Adrenal gland (tissue), 19 donors: ENCODE measurements at places on chromosomes 5 and 9.

- DNase-seq, result no peak
Observed at GRCh38 chr9:104260004-104260403, 165.9 kb downstream of the SMC2 start.

GRCh38 chr9:101265261-101265660, 119.5 kb downstream of the BAAT start:
- no peak for DNase-seq

- DNase-seq, result peak; percentile 91
Observed at GRCh38 chr5:177607452-177608192, 7.7 kb downstream of the B4GALT7 start.

GRCh38 chr5:180831139-180832093, 28.8 kb upstream of the MGAT1 start:
- DNase-seq, result peak; percentile 88

GRCh38 chr9:112086627-112087026, 88.5 kb downstream of the SUSD1 start:
- no peak for DNase-seq
